DMS79 treated with DMSO at 0.1 percent for 48 hours (cell line): ENCODE measurements at places on chromosomes 11 and 22.

DNA sequence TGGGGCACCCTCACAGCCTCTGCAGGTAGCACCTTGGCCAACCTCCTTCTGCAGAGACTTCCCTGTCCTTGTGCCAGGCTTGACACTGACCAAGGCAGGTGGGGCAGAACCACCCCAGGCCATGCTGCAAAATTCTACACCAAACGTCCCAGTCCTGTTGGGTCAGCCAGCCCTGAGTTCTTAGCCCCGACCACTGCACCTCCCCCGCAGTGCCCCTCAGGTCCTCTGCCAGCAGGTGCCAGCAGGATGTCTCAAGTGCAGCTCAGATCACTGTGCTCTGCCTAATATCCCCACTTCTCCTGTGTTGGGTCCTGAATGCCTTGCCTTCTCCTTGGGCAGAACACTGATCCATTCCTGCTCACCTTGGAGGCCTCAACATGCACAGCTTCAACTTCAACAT, 999.7 kb downstream of the TBC1D22A start:
- no peak for DNase-seq

- no peak for DNase-seq
These were observed 30.1 kb upstream of the OAF start for GRCh38 chr11:120180551-120181232.

- no peak for DNase-seq
These were observed 240.0 kb downstream of the GRIK4 start for GRCh38 chr11:120751550-120751949.

DNA sequence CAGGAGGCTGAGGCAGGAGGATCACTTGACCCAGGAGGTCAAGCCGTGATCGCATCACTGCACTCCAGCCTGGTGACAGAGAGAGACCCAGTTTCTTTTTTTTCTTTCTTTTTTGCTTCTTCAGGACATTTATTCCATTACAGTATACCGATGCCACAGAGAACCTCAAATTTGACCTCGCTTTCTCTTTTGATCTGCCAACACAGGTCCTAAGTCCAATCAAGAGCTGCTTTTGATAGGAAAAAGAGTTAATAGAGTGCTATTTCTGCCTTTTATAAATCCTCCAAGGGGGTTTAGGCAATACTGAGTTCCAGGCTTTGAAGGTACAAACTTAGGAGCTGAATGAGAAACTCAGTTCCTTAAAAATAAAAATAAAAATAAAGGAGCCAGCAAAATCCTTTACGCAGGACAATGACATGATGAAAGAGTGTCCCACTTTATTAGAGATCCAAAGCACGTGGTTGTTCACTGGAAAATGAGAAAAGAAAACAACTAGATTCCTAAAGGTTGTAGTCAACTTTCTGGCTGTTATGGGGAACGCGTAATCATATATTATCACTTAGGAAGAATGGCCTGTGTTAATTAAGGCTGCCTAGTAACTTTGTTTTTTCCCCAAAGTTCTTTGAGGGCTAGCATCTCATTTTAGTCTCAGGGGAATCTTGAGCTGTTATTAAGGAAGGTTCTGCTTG, 27.2 kb downstream of the FADD start:
- no peak for DNase-seq

DNA sequence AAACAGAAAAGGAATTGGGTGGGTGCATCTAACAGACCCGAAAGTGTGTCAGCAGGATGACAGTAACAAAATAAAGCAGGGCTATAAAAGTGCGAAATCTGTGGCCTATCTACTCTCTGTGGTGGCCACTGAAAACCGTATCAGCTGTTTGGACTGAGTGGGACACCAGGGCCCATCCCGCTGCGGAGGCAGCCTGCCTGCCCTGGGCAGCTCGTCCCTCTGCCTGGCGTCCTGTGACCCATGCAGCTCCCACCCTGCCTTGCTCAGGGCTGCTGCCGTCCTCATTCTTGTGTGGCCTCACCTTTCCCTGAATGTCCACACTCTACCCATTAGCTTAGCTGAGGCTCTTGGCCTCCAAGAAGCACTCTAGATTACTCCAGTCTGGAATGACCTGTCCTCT, 30.4 kb downstream of the CARS1 start:
- DNase-seq = no peak

DNA sequence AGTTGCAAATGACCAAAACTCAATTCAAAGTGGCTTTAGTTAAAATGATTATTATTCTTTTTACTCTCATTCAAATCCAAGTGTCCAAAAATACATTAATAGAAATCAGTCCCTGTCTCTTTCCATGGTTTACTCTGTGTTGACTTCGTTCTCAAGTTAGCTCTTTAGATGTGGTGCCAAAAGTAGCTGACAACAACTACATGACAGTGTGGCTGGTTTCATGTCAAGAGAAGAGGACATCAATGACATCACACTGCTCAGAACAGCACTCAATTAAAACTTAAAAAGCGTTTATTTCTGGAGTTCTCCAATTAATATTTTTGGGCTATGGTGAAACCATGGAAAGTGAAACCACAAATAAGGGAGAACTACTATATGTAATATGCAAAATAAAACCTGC, 1746.9 kb downstream of the LRRC4C start:
- no peak for DNase-seq

- peak; percentile 77 for DNase-seq
These were observed 81.0 kb downstream of the BUD13 start for GRCh38 chr11:116691771-116692177.

DNA sequence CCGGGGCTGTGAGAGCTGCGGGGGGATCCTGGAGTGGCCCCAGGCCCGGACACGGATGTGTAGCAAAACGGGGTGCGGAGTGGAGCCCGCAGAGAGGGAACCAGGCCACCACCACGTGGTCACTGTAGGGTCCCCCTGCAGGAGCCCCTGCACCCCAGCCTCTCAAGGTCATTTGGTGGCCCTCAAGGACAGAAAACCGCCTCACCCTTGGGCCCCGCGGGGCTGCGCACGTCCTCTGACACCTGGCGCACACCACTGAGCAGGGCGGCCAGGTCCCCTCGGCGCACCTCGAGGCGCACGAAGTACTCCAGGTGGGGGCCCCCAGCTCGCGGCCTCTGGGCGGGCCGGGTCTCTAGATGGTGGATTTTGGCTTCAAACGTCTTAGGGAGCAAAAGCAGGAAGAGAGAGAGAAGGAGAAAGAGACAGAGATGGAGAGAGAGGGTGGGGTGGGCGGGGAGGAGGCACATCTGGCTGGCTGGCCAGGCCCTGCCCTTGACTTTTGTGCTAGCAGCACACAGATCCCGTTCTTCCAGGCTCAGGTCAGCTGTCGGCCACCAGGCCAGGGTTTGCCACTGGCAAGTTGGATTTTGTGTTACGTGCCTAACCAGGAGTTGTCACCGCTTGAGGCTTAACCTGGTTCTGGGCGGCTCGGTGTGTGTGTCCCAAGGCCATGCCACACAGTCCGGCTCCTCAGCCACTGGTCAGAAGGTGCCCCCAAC, 3.2 kb downstream of the TH start:
- DNase-seq = no peak

DNA sequence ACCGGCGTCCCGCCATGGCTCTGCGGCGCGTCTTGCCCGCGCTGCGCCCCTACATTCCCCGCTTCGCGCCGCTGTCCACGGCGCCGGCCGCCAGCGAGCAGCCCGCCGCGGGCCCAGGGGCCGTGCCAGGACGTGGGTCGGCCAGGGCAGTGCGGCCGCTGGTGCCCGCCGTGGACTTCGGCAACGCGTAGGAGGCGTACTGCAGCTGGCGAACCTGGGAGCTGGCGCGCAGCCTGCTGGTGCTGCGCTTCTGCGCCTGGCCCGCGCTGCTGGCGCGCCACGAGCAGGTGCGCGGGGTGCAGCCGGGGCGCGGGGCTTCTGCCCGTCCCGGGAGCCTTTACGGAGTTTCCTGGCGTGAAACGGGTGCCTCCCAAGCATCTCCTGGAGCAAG, 20.1 kb downstream of the DGCR6L start:
- no peak for DNase-seq

- no peak for DNase-seq
These were observed 176.0 kb downstream of the METTL15 start for GRCh38 chr11:28284196-28284595.

GRCh38 chr11:75771646-75772410, 3.2 kb downstream of the DGAT2 start:
- no peak for DNase-seq
